Trophoblast cell (in vitro differentiated cells and primary cell): ENCODE measurements at places on chromosomes 2 and 18.

- no peak for DNase-seq
These were observed 149.0 kb downstream of the MBP start for GRCh38 chr18:76983613-76984051.

GRCh38 chr18:61851940-61852451, 40.8 kb downstream of the RNF152 start:
- DNase-seq: no peak

- no peak for DNase-seq
These were observed 27.6 kb upstream of the SLC40A1 start for GRCh38 chr2:189608170-189608569.

- DNase-seq: no peak
These were observed 77.8 kb downstream of the PDCL3 start for GRCh38 chr2:100640431-100641124.

- DNase-seq: no peak
These were observed 80.1 kb downstream of the XDH start for GRCh38 chr2:31334311-31335026.

GRCh38 chr2:232874677-232875223, 4.7 kb downstream of the SNORC start:
- no peak for DNase-seq

DNA sequence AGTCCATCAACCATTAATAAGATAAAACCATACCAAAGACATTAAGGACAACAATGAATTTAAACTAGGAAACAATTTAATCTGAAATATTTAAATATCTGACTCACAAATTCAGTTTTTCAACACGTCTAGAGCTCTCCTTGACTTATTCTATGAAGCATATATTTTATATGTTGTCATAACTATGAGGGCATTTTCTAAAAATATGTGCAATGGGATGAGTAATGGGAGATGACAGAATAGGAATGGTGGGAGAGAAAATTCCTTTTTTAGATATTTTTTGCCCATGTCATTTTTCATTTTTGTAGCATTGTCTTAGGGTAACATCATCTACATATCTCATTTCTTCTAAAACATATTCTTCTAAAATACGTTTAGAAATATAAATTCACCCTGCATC, 79.2 kb upstream of the CDH2 start:
- peak; percentile 37 for DNase-seq

DNA sequence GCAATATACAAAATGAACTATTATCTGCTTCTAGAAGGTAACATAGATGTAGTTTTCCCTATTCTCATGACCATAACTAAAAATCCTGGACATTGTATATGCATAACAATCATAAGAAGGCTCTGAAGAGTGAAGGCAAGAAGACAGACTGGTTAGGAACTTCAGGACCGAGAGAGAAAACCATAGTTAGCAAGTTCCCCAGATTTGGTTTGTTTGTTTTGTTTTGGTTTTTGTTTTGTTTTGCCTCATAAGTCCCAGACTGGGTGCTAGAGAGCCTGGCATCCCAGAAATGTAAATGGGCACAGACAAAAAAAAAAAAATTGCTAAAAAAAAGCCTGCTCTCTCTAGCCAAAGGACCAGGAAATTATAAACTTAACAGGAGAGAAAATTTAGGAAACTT, 192.2 kb upstream of the FBXO11 start:
- no peak for DNase-seq

DNA sequence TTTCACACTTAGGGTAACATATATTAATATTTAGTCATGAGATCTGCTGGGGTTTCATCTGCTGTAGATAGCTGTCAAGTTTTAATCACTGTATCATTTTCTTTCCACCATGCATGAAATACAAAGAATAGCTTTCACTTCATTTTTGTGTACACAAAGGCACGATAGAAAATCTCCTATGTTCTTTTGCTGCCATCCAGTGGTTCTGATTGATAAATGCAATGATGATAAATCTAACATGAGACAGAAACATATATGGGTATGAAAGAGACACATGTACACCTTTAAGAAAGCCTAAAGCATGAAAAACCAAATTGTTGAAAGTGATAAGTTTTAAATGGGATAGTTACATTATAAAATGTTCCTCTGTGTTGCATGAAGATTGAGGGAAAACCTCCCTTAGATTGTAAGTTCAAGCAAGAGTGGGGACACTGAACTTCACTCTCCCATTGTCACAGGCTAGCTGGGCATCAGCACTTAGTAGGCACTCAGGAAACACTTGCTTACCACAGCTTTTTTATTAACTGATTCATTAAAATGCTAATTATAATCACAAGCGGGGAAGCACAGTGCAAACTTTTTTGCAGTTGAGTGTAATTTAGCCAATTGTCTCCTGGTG, 31.2 kb downstream of the C1D start:
- DNase-seq: peak; percentile 6

DNA sequence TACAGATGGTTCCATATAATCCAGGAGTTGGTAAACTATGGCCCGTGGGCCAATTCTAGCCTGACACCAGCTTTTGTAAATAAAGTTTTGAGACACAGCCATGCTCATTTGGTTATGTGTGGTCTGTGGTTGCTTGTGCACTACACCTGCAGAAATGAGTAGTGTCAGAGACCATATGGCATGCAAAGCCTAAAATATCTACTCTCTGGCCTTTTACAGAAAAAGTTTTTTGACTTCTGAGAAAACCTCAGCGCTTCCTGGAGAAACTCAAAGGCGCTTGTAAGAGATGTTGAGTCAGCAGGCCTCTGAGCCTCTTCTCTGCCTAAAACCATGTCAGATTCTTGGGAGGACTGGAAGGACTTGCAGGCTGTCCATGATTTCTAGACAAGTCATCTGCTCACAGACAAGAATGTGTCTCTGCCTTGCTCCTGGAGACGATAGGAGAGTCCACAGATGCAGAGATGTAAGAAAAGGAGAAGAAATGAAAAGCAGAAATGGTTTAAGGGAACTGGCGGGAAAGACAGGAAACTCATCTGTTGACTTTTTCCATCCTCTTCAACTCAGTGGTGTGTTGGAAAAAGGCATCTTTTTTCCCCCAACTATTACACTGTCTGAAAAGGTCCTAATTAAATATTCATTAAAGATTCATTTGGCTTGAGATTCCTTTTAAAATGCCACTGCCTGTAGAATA, 5.2 kb downstream of the TTC39C start:
- DNase-seq: no peak

GRCh38 chr2:127829845-127830246, 18.9 kb upstream of the WDR33 start:
- no peak for DNase-seq

DNA sequence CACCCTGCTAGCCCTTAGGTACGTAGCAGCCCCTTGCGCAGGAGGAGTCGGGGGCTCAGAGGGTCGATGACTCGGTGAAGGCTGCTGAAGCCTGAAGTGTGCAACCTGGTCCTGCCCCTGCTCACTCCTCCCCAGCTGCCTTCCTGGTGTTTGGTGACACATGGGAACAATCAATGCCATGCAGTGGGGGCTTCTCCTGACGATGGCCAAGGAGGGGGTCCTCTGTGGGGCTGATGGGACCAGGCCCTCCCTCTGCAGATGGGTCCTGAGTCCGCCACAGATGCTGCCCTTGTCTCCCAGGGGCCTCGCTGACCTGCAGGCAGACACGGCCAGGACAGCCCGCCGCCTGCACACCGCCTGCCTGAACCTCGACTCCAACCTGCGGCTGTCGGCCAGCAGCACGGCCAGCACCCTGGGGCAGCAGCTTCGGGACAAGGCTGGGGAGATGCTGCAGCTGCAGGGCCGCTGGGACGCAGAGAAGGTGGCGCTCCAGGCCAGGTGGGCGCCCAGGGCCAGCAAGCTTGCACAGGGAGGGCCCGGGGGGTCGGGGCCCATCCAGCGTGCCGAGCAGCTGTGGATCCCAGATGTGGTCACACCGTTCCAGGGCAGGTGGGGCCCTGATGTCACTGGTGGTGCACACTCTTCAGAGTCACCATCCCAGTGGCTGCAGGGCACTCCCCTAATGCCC, 24.6 kb downstream of the CROCC2 start:
- no peak for DNase-seq

- no peak for DNase-seq
These were observed 26.7 kb downstream of the AGPS start for GRCh38 chr2:177419274-177419673.

DNA sequence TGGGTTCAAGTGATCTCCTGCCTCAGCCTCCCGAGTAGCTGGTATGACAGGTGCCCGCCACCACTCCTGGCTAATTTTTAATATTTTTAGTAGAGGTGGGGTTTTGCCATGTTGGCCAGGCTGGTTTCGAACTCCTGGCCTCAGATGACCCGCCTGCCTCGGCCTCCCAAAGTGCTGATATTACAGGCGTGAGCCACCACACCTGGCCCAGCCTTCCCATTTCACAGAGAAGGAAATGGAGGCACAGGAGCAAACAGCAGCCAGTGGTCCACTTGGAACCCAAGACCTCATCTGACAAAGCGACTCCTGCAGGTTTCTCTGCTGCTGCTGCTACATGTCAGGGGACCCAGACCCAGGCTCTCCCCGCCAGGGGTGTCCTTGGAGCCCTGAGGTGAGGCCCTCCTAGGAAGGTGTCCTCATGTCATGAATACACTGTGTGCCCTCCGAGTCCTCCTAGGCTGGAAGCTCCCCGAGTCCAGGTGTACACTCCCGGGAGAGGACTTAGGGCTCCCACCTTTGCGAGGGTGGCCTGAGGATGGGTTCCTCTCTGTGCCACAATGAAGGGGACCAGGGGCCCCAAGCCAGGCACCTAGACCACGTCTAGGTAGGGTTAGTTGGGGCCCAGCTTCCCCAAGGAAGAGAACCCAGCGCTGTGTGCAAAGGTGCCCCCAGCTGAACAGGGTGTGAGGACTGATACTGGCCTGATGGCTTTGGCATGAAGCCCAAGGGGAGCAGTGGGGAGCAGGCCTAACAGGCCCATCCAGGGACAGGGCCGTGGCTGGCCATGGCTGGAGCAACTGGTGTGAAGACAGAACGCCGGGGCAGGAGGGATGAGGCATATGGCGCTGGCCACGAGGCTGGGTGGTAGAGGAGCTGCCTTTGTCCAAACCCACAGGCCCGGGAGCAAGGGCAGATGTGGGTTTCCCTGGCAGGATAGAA, 56.1 kb downstream of the HS6ST1 start:
- DNase-seq: no peak

- no peak for DNase-seq
These were observed 49.3 kb downstream of the MTERF4 start for GRCh38 chr2:241052677-241053360.

GRCh38 chr2:104749856-104750460, 104.0 kb upstream of the POU3F3 start:
- DNase-seq: no peak

- peak; percentile 92 for DNase-seq
These were observed 20.2 kb upstream of the TUBB6 start for GRCh38 chr18:12287684-12288402.

DNA sequence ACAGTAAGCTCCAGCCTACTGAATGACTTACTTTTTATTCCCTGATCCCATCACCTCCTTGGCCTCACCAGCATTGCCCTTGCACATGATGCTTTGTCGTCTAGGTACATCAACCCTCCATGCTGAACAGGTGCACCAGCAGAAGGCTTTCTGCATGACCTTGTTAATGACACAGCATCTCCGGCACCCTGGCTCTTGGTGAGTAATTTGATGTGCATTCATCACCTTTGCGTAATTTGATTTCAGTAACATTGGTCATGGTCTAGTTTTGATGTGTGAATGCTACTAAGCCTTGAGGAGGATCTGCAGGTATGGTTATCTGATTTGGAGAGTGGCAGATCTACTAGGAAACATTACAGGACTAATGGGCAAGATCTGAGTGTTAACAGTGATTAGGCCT, 103.6 kb downstream of the STK39 start:
- DNase-seq: peak; percentile 10

DNA sequence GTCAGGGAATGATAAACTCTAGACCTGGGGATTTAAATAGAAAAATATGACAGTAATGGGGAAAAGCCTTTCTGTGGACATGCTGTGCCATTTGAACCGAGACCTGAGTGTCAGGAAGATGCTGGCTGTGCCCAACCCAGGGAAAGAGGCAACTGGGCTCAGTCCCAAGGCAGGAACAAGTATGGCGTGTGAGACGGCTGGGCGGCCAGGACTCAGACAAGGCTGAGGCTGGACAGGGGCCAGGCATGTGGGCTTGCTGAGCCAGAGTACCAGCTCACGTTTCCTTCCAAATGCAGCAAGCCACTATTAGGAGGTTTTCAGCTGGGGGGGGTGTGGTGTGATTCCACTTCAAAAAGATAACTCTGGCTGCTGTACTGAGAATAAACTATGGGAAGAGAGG, 92.4 kb downstream of the INPP5D start:
- DNase-seq: no peak

GRCh38 chr2:181165199-181165868, 184.9 kb downstream of the UBE2E3 start:
- no peak for DNase-seq

DNA sequence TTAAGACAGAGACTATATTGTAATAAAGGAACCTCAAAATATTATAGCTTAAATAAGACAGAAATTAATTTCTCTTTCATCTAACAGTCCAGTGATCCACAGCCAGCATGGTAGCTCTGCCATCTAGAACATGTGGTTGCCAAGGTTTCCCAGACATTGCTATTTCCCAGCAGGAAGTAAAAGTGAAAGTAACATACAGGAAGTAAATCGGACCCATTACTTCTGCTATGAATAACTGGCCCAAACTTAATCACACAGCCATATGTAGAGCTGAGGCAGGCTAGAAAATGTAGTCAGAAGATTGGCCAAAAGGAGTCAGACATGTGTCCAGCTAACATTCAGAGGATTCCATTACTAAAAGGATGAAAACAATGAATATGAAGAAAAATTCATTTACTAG, 71.0 kb downstream of the NOL4 start:
- DNase-seq: no peak

DNA sequence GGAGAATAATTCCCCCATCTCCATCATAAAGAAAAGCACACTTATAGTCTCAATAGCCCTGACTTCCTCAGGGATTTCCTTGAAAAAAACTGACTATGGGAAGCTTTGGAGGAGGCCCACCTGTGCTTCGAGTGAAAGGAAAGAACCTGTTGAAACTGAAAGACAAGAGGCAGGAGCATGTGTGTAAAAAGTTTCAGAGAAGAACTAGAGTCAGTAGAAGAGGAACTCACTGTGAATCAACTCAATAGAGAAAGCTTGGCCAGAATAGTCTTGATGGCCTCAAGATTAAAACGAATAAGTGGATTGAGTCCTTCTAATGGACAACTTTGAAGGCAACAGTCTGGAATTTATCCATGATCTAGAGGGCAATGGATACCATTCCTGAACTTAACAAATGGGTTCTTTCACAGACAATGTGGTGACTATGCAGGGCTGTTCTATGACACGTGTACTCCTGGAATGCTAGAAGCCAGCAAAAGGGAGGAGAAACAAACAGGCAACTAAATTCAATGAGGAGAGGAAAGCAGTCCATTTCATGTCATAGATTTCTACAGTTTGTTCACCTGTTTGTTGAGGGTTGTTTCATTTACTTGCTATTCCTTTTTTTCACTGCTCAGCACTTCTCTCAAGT, 442.3 kb downstream of the GRB14 start:
- DNase-seq: no peak

DNA sequence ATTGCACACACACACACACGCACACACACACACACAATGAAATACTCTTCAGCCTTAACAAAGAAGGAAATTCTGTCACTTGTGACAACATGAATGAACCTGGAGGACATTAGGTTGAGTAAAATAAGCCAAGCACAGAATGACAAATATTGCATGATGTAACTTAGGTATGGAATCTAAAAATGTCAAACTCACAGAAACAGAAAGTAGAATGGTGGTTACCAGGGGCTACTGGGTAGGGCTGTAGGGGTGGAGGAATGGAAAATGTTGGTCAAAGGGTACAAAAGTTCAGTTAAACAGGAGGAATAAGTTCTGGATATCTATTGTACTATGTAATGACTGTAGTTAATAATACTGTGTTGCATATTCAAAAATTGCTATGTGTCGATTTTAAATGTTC, 29.5 kb downstream of the SCN2A start:
- DNase-seq: peak; percentile 90

GRCh38 chr2:149365931-149366583, 35.7 kb downstream of the LYPD6 start:
- no peak for DNase-seq
